ENCODE measurements at places on chromosomes 3 and 15. TPM values are rescaled to one million over a fixed set of nuclear protein-coding genes. Genes with fewer than 3 reads are reported as not detected.

DNA sequence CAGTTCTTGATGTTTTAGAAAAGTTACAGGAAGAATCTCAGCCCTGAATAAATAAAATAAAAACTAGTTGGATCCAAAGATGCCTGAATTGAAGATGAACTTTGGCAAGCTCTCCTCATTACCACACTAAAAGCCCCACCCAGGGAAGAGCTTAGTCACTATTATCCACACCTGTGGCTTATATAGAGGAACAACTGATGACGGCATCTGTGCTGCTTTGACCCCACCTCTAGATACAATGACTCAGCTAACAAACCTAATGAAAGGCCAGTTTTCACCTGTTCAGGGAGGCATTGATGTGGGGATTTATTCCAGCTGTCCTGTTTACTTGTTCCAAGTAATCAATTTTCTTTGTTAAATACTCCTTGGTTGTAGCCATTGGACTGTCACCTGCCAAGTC, 604.7 kb upstream of the EPHA6 start:
- peak; percentile 83 for DNase-seq

- no peak for DNase-seq
Observed at GRCh38 chr15:55218056-55218455, 21.3 kb upstream of the RSL24D1 start.

GRCh38 chr15:28037969-28038590, 61.0 kb downstream of the OCA2 start:
- no peak for DNase-seq

Gene GP5
- total RNA-seq = not detected

DNA sequence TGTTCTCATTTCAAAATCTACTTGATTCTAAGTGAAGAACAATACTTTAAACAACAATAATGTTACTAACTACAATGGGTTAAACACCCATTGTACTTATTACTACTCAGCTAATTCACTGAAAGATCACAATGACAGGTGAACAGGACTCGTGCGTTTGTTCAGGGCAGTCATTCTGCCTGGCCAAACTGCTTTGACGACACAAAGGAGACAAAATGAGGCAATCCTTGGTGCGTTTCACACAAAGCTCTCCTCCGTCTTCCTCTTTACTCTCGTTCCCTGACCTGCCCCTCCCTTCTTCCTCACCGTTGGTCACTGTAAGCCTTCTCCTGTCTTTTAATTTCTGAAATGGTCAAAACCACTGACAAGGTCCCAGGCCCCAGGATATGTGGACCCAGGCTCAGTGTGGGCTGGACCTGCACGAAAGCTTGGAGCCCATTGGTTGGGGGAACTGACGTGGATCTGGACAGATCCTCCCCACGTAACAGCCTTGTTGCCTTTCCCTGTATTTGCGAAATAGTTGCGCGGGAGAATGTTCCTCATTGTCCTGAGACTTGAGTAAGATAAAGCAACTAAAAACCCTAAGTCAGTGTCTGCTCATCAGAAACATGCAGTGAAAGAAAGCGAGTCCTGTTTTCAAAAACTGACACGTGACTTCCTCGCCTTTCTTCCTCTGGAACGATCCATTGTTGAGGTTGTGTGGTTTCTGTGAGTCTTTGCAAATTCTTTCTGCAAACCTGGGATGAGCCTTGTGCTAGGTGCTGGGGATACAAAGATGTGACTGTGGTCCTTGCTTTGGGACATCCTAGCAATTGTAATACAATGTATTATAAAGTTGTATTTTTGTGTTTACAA, 147.1 kb upstream of the RGMA start:
- DNase-seq = no peak

Gene FBN1
- 0.61 TPM for total RNA-seq

- no peak for DNase-seq
Observed at GRCh38 chr3:197533396-197533795, 22.4 kb downstream of the BDH1 start.

Gene HGD
- total RNA-seq = 17.6 TPM

Gene PIERCE2
- total RNA-seq = 0.86 TPM

DNA sequence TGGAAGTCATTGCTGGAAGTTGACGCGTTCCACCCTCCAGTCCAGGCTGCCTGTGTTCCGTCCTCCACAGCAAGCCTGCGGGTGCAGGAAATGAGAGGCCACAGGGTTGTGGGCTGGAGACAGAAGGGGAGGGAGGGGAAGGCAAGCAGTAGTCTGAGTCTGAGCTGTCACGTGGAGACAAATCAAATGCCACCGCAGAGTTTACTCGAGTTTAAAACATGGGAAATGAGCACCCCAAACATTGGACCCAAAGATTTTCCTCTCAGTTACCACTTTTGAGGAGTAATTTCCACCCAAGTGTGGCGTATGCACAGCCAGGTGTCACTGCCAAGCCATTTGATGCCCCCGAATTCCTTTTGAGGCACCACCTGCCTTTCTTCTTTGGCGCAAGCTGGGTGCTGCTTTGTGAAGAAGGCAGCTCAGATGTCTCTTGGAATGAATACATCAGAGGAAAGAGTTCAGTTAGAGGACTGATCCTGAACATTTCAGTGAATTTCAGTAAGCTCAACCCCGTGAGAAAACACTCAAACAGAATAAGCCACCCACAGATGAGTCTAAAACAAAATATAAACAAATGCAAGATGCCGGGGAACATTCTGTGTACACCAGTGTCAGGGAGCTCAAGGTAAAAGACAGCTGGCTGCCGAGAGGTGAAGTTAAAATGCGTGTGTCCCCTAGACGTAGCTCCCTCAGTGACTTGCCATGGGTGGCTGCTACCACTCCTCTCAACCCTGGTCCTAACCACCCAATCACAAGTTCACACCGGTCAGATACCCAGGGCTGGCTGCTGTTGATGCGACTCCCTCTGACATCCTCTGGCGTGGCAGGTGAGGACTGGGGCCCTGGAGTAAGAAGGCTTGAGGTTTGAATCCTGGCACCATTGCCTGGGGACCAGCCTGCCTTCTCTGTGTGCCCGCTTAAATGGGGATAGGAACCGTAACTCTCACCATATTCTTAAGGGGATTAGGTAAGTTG, 203.8 kb downstream of the UACA start:
- DNase-seq = no peak

DNA sequence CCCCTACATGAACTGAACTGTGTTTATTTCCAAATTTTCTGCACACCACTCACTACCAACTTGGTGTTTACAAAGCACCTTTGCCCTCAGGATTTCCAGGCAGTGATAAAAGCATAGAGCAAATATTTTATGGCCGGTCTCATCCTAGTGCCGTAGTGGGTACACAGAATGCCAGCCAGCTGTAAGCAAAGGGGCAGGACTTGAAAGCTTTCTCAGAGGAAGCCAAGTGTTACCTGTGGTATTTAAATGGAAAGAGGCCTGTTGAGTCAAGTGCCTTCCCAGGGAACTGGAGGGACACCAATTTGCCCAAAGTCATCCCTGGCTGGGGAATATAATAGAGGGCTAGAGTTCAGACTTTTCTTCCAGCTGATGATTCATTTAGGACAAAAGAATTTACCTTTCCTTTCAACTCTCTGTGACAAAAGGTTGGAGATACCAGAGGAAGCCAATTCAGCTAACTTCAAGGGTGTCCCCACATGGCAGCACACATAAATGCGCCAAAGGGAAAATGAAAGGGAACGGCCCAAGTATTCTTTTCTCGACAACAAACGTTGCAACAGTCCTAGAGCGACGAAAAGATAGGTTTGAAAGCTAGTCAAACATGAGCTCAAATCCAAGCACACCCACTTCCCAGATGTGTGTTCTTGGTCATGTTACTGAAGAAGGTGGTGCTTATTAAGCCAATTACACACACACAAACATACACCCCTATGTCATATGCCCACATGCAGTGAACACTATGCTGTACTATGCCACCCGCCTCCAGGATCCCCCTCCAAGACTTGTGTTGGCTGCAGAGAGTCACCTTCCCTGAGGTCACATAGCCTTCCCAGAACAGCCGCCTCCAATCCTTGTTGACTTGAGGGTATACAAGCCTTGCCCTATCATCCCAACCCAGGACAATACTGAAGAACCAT, 27.7 kb downstream of the MAGI1 start:
- DNase-seq = no peak

GRCh38 chr3:76096836-76097588, 311.7 kb upstream of the ZNF717 start:
- no peak for DNase-seq

- no peak for DNase-seq
Observed at GRCh38 chr3:8365541-8365940, 136.1 kb upstream of the LMCD1 start.

GRCh38 chr3:48472673-48472922, 26.1 kb downstream of the ATRIP start:
- no peak for DNase-seq

Gene C2CD4A
- total RNA-seq = 0.10 TPM

Gene IL17RB
- total RNA-seq = 17.0 TPM

Gene PRR23E
- total RNA-seq = not detected

- no peak for DNase-seq
Observed at GRCh38 chr3:72052841-72053409, 268.0 kb upstream of the PROK2 start.

Gene GALNT15
- total RNA-seq = not detected

- DNase-seq = no peak
Observed at GRCh38 chr3:72816862-72817355, 31.3 kb downstream of the SHQ1 start.

Gene NPAP1
- not detected for total RNA-seq

DNA sequence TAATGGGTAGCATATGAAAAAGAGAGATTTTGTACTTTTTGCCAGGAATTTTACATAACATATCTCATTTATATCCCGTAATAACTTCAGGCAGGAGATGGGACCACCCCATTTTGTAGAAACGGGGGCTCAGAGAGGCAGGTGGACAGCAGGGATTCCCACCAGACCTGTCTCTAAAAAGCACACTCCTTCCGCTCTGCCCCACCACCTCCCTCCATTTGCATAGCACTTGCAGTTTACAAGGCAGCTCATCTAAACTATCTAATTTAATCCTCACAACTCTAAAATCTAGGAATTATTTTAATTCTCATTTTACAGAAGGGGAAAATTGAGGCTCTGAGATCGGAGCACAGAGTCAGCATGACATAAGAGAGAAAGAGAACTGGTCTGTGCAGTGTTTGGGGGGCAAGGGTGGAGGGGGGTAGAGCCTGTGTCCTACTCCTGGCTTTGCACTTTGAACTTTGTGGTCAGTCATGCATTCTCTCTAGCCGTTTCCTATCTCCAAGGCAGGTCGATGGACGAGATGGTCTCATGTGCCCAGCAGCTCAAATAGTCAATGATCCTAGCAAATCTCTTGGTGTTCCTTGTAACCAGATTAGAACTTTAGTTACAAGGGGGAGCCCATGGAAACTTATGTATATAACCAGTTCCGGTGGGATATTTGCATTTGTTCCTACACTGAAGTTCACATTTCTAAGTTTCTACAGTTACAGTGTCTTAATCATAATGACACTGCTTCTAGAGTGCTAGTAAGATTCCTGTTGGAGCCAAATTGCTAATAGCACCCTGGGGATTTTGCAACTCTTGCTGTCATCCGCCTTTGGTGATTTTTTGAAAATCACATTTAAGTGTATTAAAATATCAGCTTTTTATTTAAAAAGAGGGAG, 18.6 kb downstream of the CRYGS start:
- DNase-seq = no peak

Gene CD80
- not detected for total RNA-seq

DNA sequence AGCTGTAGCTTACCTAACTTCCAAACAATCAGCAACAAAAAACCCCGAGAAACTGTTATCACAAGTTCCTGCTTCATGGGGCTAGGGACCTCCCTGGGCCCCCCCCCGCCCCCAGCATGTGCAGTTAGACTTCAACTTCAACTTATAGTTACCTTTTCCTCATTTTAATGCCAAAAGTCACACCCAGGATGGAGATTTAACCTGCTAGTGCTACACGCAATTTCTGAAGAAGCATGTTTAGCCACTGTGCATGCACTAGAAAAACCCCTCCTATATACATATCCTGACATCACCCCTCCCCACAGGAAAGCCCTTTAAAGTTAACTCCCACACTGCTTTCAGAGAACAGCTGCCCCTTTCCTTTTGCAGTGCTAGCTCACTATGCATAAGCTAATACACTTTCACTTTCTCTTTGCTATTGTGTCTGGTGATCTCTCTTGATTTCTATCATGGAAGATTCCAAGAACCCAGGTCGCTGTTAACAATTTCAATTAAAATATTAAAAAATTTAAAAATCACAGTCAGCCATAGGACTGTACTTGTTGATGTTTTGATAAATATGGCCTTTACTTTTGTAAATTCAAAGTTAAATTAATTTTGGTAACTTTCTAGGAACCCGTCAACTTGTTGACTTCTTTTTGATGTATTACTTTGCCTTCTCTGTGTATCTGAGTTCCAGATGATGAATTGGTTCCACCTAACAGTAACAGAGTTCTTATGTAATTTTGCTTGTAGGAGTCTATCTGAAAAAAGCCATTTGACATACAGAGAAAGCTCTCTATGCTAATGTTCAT, 75.2 kb upstream of the ACAD9 start:
- DNase-seq = no peak

DNA sequence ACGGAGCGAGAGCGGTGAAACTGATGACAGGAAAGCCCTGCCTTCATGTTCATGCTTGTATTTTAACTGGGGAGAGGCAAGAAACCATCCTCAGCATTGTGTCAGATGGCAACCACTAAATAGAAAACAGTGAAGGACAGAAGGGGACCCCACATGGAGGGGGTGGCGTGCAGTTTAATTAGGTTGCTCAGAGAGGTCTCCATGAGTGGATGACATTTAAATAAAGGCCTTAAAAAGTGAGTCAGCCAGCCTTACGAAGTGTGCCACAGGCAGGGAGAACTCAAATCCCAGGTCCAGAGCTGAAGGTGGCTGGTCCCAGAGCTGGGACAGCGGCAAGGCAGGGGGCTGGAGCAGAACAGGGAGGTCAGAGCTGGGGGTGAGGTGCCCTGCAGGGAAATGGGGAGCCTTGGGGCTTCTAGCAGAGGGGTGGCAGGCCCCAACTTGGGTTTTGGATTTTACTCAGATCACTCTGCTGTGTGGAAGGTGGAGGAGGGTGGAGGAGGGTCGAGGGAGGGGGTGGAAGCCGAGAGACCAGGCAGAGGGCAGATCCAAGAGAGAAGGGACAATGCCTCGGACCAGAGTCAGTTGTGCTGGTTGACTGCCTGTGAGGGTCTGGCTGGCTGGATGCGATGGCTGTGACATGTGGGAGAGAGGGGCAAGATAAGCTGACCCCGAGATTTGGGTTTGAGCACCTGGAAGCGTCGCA, 73.7 kb downstream of the KLF13 start:
- DNase-seq = no peak

Data from HT-29 (cell line).